ENCODE measurements at places on chromosomes 5 and 9.

GRCh38 chr9:111898331-111899096 lies 1.9 kb downstream of the UGCG start:
- DNase-seq = no peak

DNA sequence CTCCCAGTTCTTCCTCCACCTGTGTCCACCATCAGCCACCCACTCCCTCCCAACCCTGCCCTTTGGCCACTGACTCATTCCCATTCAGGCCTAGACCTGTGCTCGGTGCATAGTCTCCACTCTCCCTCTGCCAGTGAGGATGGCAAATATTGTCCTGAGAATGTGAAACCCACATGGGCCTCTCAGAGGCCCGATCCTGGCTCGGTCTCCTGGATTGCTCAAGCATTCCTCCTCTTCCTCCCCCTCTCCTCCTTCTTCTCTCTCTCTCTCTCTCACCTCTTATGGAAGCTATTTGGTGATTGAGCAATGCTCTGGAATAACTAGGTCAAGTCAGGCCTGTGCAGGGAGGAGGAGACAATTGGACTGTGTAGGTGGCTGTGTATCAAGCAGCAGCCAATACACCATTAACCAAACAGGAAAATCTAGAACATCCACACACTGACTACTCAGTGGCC lies 99.9 kb downstream of the KLF4 start:
- DNase-seq = no peak

GRCh38 chr5:72818866-72819534 lies 2.5 kb downstream of the TNPO1 start:
- peak; percentile 22 for DNase-seq

DNA sequence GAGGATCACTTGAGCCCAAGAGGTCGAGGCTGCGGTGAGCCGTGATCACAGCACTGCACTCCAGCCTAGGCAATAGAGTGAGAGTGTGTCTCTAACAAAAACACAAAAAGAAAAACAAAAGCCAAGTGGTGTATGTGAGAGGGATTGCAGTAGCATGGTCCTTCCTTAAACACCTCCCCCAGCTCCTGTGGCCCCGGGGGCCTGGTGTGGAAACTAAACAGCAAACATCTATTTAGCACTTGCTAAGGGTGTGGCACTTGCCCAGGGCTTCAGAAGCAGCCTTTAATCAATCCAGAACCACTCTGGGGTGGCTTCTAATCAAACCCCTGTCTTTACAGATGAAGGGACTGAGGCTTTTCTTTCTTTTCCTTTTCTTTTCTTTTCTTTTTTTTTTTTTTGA lies 4.4 kb upstream of the FBP1 start:
- no peak for DNase-seq

DNA sequence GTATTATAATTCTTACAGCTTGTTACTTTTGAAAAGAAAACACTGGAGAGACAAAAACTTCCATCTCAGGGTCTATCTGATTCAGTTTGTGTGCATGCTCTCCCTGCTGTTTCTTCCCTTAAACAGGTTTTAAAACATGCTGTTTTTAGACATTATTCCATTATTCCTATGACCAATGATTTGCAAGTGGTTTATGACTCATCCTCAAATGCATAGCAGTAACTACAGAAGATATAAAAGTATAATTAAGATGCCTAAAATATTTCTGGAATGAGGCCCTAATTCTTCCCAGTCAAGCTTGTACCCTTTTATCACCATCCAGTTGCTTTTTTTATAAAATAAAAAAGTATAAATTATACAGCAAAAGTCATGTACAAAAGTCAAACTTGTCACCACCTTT lies 3.7 kb downstream of the DTWD2 start:
- no peak for DNase-seq

- no peak for DNase-seq
Observed at GRCh38 chr5:1371218-1371971, 26.5 kb upstream of the CLPTM1L start.

DNA sequence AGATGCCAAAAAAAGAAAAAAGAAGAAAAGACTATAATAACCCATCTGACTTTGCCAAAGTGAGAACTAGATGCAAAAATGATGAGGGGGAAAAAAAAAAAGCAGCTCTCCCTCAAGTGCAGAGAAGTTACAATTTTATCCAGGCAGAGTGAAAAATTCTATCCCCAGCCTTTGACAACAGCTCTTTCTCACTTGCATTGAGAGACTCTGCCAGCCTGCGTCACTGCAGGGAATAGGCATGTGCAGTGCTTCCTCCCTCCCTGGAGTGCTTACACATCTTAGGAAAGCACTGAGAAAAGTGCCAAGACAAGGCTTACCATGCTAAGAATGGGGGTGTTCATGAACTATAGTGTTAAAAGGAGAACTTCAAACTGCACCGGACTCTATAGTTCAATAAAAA lies 418.6 kb upstream of the TYRP1 start:
- DNase-seq = no peak

- DNase-seq = no peak
Observed at GRCh38 chr9:111986035-111986556, 89.5 kb downstream of the UGCG start.

DNA sequence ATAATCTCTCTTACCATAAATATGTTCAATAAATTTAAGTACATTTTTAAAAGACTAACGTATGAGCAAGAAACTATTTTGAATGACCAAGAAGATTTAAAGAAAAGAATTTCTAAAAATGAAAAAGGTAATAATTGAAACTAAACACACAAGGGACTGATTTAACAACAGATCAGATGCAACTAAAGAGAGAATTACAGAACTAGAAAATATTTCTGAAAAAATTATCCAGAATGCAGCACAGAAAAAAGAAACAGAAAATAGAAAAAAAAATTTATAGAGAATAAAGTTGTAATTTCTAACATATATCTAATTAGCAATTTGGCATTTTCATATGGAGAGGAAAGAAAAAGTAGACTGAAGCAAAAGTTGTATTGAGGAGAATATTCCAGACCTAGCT lies 269.3 kb downstream of the TLE1 start:
- no peak for DNase-seq

GRCh38 chr5:96408841-96409538 lies 24.1 kb downstream of the PCSK1 start:
- no peak for DNase-seq

DNA sequence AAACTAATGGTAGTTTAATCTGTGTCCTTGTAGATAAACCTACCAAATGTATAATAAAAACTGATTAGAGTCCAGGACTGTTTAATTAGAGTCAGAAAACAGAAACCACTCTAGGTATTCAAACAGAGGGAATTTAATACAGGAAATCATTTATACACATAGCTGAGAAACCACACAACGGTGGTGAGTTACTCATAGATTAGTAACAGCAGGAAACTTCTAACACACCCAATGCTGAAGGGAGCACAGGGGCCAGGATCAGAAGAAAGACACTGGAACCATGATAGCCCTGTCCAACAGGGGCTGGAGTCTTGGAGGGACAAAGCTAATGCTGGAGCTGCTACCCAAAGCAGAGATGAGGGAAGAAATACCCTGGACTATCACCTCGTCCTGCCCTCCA lies 321.0 kb downstream of the ACTL7B start:
- no peak for DNase-seq

DNA sequence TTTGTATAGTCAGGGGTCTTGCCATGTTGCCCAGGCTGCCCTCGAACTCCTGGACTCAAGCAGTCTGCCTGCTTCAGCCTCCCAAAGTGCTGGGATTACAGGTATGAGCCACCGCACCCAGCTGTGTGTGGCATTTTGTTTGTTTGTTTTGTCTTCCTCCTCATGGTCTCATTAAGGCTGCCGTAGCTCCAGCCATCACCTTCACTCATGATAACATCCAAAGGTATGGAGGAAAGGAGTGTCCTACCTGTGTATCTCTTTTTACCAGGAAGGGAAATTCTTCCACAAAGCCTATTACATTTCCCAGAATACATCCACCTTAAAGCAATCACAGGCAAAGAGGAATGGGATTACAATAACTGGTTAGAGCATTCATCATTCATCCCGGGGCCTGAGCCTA lies 27.2 kb downstream of the LSM11 start:
- DNase-seq = no peak

DNA sequence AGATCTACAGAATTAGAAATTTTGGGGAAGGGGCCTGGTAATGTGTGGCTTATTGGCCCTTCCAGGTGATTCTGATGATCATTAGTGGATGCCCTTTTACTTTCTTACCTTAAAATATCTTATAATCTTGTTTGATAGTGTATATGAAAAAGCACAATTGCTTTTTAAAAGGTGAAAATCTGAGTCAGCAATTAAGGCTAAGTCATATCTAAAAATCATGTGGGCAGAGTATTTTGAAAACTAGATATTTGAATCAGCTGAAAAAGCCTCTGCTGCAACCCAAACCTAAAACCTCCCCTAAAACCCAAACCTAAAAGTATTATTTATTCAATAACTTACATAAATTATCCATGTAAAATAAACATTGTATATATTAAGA lies 359.8 kb downstream of the PDE4D start:
- no peak for DNase-seq

DNA sequence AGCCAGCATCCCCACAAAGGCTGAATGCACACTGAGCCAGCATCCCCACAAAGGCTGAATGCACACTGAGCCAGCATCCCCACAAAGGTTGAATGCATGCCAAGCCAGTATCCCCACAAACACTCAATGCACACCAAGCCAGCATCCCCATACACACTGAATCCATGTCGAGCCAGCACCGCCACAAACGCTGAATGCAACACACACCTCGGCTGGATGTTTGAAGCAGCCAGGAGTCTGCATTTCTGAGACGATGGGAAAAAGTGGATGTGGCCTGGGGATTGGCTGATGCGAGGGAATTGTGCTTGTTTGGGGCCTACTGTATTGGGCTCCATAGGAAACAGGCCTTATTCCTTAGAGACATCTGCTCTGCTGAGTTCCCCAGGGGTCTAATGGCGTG lies 30.9 kb upstream of the CEP72 start:
- no peak for DNase-seq

GRCh38 chr9:135632841-135633240 lies 6.5 kb downstream of the GLT6D1 start:
- no peak for DNase-seq

GRCh38 chr5:170095646-170096045 lies 10.1 kb upstream of the FOXI1 start:
- no peak for DNase-seq

DNA sequence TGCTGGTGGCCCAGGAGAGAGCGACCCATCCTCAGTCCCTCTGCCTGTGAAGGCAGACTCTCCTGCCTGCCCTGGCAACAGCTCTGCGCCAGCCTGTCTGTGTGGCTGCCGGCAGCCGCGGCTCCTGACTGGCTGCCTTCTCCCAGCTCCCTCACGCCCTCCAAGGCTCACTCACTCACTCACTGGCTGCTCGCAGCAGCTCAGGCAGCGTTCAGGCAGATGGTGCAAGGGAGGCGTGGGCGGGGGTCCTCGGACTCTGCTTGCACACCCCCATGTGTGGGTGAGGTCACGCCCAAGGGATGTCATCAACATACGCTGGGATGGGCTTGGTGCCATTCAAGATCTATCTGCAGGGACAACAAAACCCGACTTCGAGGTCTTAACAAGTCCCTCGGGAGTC lies 66.7 kb downstream of the DAB2IP start:
- peak; percentile 57 for DNase-seq

DNA sequence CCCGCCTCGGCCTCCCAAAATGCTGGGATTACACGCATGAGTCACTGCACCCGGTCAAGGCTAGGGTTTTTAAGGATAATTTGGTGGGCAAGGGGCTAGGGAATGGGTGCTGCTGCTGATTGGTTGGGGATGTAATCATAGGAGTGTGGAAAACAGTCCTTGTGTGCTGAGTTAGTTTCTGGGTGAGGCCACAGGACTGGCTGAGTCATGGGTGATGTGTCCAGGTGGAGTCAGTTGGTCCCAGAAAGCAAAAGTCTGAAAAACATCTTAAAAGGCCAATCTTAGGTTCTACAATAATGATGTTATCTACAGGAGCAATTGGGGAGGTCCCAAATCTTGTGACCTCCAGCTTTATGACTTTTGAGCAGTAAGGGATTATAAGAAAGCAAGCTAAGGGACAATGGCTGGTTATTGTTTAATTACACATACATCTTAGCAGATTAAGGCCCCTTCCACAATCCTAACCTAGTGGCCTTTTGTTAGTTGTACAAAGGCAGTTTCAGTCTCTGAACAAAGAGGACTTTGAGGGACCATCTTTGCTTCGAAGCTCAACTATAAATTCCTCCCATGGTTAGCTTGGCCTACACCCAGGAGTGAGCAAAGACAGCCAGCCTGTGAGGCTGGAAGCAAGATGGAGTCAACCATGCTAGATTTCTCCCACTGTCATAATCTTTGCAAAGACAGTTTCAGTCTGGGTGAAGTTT lies 5.5 kb upstream of the AOPEP start:
- no peak for DNase-seq

DNA sequence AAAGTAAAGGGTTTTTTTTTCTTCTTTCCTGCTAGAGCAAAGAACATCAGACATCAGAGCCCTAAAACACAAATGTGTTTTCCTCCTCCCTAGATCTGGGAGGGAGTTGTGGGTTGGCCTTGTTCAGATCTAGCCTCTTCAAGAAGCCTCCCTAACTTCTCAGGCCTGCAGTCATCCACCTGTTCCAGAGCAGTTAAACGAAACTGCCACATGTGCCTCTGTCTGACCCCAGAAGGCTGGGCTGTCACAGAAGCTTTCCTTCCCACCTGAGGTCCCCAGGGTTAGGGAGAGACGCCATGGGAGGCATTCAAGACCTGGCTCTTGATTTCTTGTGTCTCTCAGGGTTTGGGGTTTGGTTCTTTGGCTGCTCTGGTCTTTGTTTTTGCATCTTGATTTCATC lies 87.0 kb downstream of the DAB2IP start:
- DNase-seq = no peak

- DNase-seq = no peak
Observed at GRCh38 chr5:154461531-154461930, 15.7 kb downstream of the SAP30L start.

DNA sequence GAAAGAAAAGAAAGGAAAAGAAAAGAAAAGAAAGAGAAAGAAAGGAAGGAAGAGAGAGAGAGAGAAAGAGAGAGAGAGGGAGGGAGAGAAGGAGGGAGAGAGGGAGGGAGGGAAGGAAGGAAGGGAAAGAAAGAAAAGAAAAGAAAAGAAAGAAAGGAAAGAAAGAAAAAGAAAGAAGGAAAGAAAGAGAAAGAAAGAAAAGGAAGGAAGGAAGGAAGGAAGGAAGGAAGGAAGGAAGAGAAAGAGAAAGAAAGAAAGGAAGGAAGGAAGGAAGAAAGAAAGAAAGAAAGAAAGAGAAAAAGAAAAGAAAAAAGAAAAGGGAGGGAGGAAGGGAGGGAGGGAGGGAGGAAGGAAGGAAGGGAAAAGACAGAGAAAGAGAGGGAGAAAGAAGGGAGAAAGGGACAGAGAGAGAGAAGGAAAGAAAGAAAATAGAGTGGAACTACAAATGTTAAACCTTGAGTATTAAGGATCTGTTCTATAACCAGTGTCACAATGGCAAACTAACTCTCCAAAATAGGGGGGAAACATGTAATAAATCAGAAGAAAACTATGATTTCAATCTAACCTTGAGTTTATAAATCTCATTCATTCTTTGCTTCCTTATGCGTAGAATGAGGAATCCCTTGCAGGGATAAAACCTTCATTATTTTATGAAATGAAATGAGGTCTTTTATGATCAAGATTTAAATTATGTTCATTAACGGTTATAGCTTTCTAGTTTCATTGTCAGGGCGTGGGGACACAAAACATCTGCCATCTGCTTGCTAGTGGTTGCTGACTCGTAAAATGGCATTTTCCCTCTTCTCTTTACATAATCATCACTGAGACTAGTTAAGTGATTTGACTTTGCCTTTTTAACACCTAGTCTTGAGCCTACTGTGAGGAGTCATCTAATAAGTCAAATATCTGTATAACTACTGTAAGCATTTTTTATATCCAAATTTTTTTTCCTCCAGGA lies 40.7 kb upstream of the RAD23B start:
- no peak for DNase-seq

- DNase-seq = no peak
Observed at GRCh38 chr9:20994486-20994885, 37.0 kb downstream of the HACD4 start.

All from NCI-H1092 (cell line).